ENCODE measurements at places on chromosomes 12 and 14.
A peak's percentile ranks its signal among the peaks of the same experiment; 100 is the strongest.

- no peaks in the 10 kb centered on the region for H3K36me3 ChIP-seq
- H3K27ac ChIP-seq, result no peak overlapping the region
- no peak overlapping the region for H3K4me3 ChIP-seq
- H3K4me1 ChIP-seq, result no peaks in the 10 kb centered on the region
- H3K27me3 ChIP-seq, result no peaks in the 10 kb centered on the region
These were observed 36.4 kb upstream of the SYT10 start for GRCh38 chr12:33476058-33476457.

DNA sequence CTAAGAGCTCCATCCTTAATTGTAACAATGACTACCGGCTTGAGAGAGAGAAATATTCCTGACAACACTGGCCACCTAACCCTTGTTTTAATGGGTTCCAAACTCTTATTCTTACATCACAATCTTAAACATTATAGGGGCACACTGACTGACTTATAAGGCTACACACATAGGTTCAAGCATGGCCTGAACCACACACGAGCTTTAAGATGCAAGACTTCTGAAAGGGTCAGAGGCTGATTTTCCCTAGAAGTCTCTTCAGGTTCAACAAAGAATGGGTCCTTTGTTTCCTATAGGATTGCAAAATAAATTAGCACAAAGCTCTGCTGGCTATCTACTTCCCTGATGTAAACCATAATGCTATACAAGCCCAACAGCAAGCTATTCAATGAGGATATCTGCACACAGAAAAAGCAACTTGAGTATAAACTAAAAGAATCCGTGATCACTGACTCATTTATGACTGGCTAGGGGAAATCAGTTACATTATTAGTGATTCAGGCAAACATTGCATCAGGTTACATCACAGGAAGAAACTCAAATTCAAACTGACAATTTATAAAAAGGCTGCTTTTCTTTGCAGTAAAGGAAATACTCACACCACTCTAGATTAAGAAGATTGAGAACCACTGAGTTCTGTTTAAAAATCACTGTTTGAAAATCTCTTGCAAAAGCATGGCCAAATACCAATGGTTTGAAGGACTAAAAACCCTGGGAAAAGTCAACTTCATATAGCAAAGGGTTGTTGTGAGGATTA is 8.5 kb downstream of the BTG1 start:
- peaks cover 19% of the 10 kb centered on the region for H3K27me3 ChIP-seq
- H3K27ac ChIP-seq, result peak overlapping the region; percentile 2
- DNase-seq, result no peak
- H3K4me3 ChIP-seq, result no peak overlapping the region
- peaks cover 6% of the 10 kb centered on the region for H3K4me1 ChIP-seq

GRCh38 chr14:68234101-68234905 is 414.7 kb downstream of the RAD51B start:
- H3K36me3 ChIP-seq, result no peaks in the 10 kb centered on the region
- H3K27me3 ChIP-seq, result no peaks in the 10 kb centered on the region

GRCh38 chr12:94658931-94659330 is 8.6 kb upstream of the TMCC3 start:
- no peaks in the 10 kb centered on the region for H3K4me1 ChIP-seq
- no peak overlapping the region for H3K4me3 ChIP-seq
- no peaks in the 10 kb centered on the region for H3K27me3 ChIP-seq
- no peak overlapping the region for H3K27ac ChIP-seq

GRCh38 chr12:92398565-92399309 is 253.1 kb upstream of the BTG1 start:
- H3K36me3 ChIP-seq, result no peaks in the 10 kb centered on the region
- no peak for DNase-seq
- H3K4me1 ChIP-seq, result peaks cover 17% of the 10 kb centered on the region
- H3K4me3 ChIP-seq, result peak overlapping the region; percentile 53

- H3K27me3 ChIP-seq, result no peaks in the 10 kb centered on the region
- H3K27ac ChIP-seq, result no peak overlapping the region
- no peak overlapping the region for H3K4me3 ChIP-seq
- H3K36me3 ChIP-seq, result no peaks in the 10 kb centered on the region
These were observed 97.8 kb downstream of the LGMN start for GRCh38 chr14:92650581-92651105.

DNA sequence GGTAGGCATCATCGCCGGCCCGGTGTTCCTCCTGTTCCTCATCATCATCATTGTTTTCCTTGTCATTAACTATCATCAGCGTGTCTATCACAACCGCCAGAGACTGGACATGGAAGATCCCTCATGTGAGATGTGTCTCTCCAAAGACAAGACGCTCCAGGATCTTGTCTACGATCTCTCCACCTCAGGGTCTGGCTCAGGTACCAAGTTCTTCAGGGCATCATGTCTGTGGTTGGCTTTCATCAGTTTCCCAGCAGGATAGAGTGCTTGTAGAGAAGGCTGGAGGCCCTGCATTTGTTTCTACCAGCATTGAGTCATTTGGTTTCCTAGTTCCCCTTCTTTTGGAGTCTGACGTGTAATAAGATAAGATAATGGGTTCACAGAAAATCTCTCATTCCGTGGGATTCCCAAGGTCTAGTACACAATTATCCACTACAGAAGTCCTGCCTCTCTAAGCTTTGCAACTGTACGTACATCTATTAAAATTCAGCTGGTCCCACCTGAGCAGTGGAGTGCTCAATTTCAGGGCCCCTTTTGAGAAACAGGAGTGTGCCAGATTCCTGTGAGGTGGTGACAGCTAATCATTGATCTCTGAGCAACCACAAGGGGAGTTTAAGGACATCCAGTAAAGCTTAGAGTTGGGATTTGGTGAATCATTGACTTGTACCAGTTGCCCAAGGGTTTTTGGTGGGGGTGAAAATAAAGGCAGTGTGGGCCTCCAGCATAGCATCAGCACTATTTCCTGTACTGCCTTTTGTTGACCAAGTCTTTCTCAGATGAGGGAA is 25.1 kb downstream of the ACVR1B start:
- H3K4me1 ChIP-seq, result peaks cover 37% of the 10 kb centered on the region
- H3K27ac ChIP-seq, result no peak overlapping the region
- no peak for DNase-seq
- no peak overlapping the region for H3K4me3 ChIP-seq

DNA sequence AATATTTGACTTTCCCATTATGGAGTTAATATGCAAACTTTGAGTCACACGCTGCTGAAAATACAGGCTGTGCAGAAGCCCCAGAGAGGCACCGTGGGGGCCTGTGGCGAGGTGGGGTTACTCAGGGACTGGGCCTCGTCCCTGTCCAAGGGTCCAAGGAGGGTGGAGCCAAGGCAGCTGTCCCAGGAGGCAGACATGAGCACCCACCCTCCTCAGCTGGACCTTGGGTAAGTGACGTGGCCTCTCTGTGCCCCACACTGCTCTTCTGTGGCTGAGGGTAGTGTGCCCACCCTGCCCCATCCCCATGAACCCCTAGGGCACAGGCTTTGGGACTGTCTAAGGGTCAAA is 39.4 kb downstream of the FAM222A start:
- H3K36me3 ChIP-seq, result peaks cover 49% of the 10 kb centered on the region
- no peak overlapping the region for H3K4me3 ChIP-seq
- no peaks in the 10 kb centered on the region for H3K27me3 ChIP-seq
- H3K4me1 ChIP-seq, result no peaks in the 10 kb centered on the region

- H3K4me1 ChIP-seq, result peaks cover 7% of the 10 kb centered on the region
- H3K4me3 ChIP-seq, result no peak overlapping the region
- no peaks in the 10 kb centered on the region for H3K27me3 ChIP-seq
- H3K27ac ChIP-seq, result no peak overlapping the region
These were observed 844.3 kb downstream of the GALC start for GRCh38 chr14:87148655-87149054.

DNA sequence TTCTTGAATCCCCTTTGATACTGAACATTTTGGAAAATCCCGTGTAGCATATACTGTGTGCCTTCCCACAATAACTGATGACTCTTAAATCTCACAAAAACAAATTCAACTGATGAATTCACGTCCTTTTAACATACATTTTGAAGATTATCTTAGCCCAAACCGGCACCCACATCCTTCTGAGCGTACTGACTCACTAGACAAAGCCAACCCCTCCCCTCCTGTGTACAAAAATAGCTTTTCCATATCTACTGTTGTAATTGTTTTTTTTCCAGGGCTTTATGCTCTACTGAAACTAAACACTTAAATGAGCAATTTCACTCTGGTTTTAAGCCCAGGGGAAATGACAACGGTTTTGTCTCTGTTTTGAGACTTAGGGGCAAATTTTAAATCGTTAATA is 109.4 kb upstream of the ATF7IP start:
- no peak for DNase-seq
- H3K4me1 ChIP-seq, result peaks cover 11% of the 10 kb centered on the region
- H3K27ac ChIP-seq, result no peak overlapping the region
- peak overlapping the region; percentile 33 for H3K4me3 ChIP-seq
- H3K27me3 ChIP-seq, result no peaks in the 10 kb centered on the region
- no peaks in the 10 kb centered on the region for H3K36me3 ChIP-seq

- H3K27ac ChIP-seq, result no peak overlapping the region
- DNase-seq, result no peak
- peak overlapping the region; percentile 12 for H3K4me3 ChIP-seq
- no peaks in the 10 kb centered on the region for H3K36me3 ChIP-seq
These were observed 52.0 kb downstream of the PEX5 start for GRCh38 chr12:7241404-7242005.

- DNase-seq, result no peak
- H3K4me3 ChIP-seq, result no peak overlapping the region
- H3K27me3 ChIP-seq, result peaks cover 8% of the 10 kb centered on the region
- H3K36me3 ChIP-seq, result no peaks in the 10 kb centered on the region
- H3K4me1 ChIP-seq, result no peaks in the 10 kb centered on the region
These were observed 3.5 kb upstream of the BCAT1 start for GRCh38 chr12:24952389-24952788.

- H3K4me1 ChIP-seq, result peaks cover 9% of the 10 kb centered on the region
- H3K27me3 ChIP-seq, result peaks cover 20% of the 10 kb centered on the region
- H3K36me3 ChIP-seq, result no peaks in the 10 kb centered on the region
- H3K4me3 ChIP-seq, result peak overlapping the region; percentile 84
- DNase-seq, result no peak
- H3K27ac ChIP-seq, result no peak overlapping the region
These were observed 870 bp downstream of the BMAL2 start for GRCh38 chr12:27333403-27334009.

- DNase-seq, result no peak
- H3K27ac ChIP-seq, result no peak overlapping the region
- no peak overlapping the region for H3K4me3 ChIP-seq
- no peaks in the 10 kb centered on the region for H3K27me3 ChIP-seq
These were observed 160.5 kb downstream of the BTG1 start for GRCh38 chr12:91985002-91985787.

DNA sequence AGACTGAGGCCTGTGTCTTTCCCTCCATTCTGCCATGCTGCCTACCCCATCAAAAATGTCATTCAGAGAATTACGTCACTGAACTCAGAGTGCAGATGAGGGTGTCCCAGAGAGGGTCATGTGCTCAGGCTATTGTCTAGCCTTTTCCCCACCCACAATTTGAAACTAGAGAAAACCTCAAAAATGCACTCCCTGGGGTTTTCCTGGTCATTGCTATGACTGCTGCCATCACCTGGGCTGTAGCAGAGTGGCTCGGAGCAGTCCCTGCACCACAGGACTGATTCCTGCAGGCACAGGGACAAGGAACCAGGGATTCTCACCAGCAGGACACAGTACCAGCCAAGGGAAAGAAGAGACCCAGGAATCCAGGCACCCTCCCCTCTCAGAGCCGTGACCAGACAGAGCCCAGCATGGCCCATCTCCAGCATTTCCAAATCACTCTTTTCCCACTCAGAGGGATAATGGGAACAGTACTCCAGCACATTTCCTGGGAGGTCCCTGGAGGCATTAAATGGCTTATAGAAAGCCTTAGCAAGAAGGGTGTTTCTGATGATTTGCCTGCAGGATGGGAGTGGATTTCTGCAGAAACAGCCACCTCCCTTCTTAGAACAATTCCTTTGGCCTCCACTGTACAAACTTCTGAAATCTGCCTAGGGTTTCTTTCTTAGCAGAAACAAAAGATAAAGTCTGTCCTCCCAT is 45.9 kb downstream of the VWF start:
- peaks cover 15% of the 10 kb centered on the region for H3K36me3 ChIP-seq
- H3K4me1 ChIP-seq, result peaks cover under 1% of the 10 kb centered on the region
- no peaks in the 10 kb centered on the region for H3K27me3 ChIP-seq
- no peak overlapping the region for H3K27ac ChIP-seq
- no peak overlapping the region for H3K4me3 ChIP-seq
- peak; percentile 64 for DNase-seq

- no peak overlapping the region for H3K27ac ChIP-seq
- H3K4me3 ChIP-seq, result no peak overlapping the region
- no peaks in the 10 kb centered on the region for H3K27me3 ChIP-seq
- no peaks in the 10 kb centered on the region for H3K4me1 ChIP-seq
- no peak for DNase-seq
These were observed 25.7 kb upstream of the GALNT9 start for GRCh38 chr12:132354982-132355680.

DNA sequence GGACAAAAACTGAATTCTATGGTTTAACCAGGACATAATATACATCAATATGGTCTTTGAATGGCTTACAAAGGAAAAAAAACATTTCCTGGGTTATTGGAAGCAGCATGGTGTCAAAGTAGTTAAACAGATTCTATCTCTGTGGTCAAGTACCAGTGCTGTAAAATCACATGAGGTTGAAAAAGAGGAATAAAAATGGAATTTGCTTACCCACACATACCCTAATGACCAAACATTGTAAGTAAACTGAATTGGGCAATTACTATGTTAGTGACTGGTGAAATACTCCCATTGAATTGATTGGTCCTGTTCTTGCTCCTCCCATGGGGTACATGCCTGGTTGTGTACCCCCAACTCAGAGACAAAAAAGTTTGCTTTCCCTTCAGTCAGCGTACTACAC is 19.6 kb downstream of the IFNG start:
- no peaks in the 10 kb centered on the region for H3K4me1 ChIP-seq
- no peak for DNase-seq
- no peak overlapping the region for H3K27ac ChIP-seq
- no peak overlapping the region for H3K4me3 ChIP-seq
- H3K27me3 ChIP-seq, result peaks cover 77% of the 10 kb centered on the region

DNA sequence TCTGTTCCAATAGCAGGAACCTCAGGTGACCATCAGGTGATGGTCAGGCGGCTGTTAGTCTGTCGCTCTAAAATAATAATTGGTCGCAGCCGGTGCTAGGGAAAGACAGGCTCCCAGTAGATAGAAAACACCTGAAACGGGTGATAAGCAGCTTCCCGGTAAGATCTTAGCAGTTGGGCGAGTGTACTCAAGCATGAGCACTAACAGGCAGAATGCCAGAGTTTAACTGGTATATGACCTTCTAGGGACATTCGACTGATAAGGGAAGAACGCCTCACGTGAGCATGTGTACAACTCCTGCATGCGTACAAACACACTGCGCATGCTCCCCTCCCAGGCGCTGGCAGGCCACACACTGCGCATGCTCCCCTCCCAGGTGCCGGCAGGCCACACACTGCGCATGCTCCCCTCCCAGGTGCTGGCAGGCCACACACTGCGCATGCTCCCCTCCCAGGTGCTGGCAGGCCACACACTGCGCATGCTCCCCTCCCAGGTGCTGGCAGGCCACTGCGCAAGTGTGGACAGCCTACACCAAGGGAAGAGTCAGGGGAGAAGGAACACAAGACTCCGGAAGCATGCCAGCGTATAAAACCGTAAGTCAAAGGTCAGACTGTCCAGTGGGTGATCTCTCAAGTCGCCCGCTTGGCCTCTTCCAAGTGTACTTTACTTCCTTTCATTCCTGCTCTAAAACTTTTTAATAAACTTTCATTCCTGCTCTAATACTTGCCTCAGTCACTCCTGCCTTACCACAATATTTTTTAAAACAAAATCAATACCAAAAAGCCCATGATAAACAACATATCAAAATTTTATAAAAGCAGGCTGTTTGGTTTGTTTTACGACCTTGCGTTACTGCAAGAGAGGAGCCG is 24.5 kb downstream of the GPRC5D start:
- no peaks in the 10 kb centered on the region for H3K4me1 ChIP-seq
- no peaks in the 10 kb centered on the region for H3K27me3 ChIP-seq
- no peaks in the 10 kb centered on the region for H3K36me3 ChIP-seq
- DNase-seq, result no peak
- peak overlapping the region; percentile 96 for H3K4me3 ChIP-seq
- no peak overlapping the region for H3K27ac ChIP-seq
